Right lung (tissue), 10 donors: ENCODE measurements at places on chromosomes 11 and 22. TPM values are rescaled to one million over a fixed set of nuclear protein-coding genes. Genes with fewer than 3 reads are reported as not detected.

DNA sequence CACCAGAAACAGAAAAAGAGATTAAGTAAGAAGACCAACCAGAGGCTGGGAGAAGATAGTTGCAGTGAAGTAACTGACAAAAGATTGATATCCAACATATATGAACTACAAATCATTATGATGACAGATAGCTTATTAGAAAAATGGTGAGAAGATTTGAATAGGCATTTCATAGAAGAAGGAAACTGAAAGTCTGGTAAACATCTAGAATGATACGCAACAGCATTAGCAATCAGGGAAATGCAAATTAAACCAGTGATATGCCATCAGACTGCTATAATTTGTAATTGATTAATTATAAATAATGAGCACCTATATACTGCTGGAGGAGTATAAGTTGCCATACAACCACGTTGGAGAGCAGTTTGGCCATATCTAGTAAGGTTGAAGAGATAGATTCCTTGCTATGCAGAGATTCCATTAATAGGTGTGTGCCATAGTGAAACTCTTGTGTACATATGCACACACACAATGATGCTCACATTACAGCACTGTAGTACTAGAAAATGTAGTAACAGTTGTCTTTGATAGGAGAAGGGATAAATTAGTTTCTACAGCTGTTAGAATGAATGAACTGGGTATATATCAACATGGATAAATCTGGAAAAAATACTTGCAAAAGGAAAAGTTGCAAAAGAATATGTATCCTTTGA lies 20.5 kb downstream of the RNF169 start:
- no peak for DNase-seq

- DNase-seq: no peak
Observed at GRCh38 chr11:70474710-70475109, 76.4 kb downstream of the CTTN start.

DNA sequence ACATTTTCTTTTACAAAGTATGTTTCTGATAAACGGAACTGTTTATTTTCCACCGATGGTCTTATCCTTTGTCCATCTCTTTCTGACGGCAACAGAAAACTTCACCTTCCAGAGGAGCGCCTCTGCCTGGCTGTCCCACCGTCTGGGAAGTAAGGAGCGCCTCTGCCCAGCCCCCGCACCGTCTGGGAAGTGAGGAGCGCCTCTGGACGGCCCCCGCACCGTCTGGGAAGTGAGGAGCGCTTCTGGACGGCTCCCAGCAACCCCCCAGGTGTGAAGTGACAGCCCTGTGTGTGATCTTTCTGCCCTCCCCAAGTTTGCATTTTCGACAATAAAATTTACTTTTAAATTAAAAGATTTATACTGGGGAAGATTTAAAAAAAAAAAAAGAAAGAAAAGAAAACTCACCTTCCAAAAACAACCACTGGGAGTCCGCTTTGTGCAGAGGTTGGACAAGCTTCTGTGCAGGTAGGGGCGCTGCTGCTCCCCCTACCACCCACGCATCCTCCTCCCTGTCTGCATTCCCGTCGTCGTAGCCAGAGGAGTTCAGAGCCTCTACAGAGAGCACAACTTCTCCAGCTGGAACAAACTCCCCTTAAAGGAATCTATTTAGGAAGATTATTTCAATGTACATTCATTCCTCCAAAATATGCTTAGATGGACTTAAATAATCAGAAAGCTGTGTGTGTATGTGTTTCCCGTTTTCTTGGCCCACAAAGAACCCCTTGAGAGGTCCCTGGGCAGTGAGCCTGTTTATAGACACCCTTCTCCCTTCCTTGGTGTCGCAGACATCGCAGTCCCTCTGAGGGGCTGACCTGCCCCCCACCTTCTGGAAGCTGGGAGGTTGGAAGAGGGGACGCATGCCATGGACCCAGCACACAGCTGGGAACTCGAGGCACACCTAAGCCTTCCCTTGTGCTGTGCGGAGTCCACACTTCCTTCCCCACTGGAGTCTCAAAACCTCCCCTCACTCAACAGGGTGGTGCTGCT lies 849 bp upstream of the APOBEC3B start:
- DNase-seq: peak; percentile 9

DNA sequence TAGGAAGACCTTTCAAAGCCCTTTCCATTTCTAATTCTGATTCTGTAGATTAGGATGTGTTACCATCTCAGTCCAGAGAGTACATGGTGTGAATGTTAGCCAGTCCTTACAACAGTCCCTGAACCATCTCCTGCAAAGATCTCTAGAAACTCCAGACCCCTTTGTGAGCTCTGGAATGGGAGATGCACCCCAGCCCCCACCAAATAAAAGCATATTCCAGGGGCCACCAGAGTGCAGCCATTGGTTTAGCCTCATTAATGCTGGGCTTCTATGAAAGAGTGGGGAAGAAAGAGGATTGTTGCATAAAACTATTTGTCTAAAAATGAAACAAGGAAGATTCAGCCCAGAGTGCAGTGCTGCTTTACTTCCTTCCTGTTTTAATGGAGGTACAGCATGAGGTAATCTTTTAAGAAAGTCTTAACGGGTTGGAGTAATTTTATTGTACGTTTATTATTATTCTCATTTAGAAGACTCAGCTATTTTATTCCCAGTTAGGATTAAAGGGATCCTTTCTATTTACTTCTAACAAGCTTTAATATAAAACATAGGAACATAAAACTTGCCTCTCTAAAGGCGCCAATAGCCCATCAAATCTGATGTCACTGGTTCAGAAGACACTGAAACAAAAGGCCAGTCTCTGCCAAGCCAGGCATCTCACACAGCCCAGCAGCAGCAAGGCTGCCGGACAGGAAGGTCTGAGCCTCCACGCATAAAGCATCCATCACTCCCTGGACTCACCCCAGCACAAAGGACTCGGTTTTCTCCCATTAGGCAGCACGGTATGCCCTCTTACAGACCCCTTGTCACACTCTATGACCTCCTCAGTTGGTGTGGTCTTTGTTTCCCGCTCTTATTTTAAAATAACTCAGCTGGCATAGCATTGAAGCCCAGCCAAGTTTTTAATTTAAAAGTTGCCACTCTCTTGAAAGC lies 203.9 kb upstream of the BLID start:
- no peak for DNase-seq

- no peak for DNase-seq
Observed at GRCh38 chr11:44179173-44179572, 83.7 kb downstream of the EXT2 start.

GRCh38 chr11:36212564-36213392 lies 76.4 kb downstream of the COMMD9 start:
- DNase-seq: no peak

DNA sequence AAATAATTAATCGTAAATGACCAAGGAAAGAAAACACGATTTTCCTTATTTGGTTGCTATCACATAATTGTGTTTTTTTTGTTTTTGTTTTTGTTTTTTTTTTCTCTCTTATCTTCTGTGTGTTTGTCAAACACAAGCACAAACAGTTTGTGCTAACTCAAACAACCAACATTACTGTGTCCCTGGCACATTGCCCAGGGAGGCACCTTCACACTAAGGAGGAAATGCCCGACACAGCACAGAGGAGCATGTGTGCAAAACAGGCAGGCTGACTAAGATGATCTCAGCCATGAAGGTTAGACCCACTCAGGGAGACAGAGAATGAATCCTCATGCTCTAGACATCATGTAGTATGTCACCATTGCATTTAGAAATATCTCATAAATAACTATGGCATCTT lies 130.1 kb downstream of the SOX6 start:
- DNase-seq: no peak

- no peak for DNase-seq
Observed at GRCh38 chr22:34669001-34669400, 397.0 kb upstream of the ISX start.

- no peak for DNase-seq
Observed at GRCh38 chr11:69892986-69893555, 73.9 kb upstream of the FGF3 start.

GRCh38 chr11:4514196-4514595 lies 30.8 kb upstream of the OR52M1 start:
- DNase-seq: no peak

GRCh38 chr11:124798991-124799347 lies 1.2 kb downstream of the MSANTD2 start:
- DNase-seq: peak; percentile 13

- no peak for DNase-seq
Observed at GRCh38 chr22:23912293-23912903, 18.2 kb downstream of the MIF start.

GRCh38 chr11:14223636-14224288 lies 135.2 kb downstream of the RRAS2 start:
- DNase-seq: peak; percentile 10

- no peak for DNase-seq
Observed at GRCh38 chr22:32119568-32120235, 39.4 kb downstream of the C22orf42 start.

DNA sequence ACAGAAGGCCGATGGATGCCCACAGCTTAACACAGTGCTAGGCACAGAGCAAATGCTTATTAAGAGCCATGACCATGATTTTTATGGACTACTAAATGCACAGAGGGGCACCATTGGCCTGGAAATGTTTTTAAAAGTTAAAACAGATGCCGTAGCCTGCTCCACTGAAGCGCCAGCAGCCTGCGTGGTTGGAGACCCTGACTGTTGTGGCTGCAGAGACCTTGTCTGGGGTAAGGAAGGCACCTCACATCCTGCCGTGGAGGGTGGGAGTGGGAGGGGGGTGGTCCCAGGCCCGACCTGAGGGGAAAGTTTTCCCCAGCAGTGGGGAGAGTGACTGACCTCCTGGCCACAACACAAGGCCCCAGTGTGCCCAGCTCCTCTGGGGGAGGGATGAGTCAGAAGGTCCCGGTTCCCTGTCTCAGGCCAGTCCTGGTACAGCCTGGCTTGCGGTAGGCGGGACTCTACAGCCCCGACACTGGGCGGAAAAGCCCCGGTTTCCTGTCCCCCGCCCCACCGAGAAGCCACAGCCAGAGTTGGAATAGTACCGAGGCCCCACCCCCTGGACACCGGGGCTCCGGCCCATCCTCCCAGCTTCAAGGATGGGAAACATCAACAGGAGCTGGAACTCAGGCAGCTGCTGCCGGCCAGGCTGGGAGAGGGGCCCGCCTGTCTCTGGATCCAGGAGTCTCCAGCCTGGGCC lies 7.0 kb downstream of the CHST1 start:
- DNase-seq: peak; percentile 47

DNA sequence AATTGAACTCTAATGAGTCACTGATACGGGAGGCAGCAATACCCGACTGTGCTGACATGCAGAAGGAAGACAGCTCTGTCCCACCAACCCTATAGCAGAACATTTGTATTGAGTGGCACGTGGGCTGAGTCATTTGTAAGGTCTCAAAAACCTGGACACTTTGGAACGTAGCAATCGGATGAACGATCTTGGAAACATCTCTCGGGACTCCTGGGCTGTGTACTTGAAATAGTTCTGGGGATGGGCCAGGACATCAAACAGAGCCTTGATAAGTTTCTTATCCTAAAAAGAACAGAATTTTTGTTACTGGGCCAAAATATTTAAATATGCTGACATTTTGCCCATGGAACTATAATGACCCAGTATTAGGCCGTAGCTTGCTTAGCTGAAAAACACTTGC lies 17.1 kb upstream of the NRIP3 start:
- no peak for DNase-seq

DNA sequence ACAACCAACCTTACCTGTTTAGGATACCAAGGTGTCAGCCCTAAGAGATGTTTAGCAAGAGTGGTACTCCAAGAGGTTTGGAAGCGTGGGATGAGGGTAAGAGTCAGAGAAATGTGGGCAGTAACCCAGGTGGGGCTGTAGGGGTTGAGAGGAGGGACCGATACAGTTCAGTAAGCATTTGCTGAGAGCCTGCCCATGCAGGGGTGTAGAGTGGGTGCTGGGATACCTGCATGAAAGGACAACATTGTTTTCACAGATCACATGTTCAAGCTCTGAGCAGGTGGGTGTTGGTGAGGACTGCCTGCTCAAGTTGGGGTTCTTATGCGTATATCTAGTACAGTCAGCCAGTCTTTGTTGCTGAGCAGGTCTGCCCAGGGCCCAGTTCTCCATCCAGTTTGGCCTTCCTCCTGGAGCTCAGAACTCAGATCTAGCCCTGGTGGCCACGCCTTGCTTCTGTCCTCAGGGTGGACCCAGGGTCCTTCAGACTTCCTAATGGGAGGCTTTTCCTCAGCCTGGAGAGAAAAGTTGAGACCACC lies 14.8 kb downstream of the PPFIBP2 start:
- no peak for DNase-seq

DNA sequence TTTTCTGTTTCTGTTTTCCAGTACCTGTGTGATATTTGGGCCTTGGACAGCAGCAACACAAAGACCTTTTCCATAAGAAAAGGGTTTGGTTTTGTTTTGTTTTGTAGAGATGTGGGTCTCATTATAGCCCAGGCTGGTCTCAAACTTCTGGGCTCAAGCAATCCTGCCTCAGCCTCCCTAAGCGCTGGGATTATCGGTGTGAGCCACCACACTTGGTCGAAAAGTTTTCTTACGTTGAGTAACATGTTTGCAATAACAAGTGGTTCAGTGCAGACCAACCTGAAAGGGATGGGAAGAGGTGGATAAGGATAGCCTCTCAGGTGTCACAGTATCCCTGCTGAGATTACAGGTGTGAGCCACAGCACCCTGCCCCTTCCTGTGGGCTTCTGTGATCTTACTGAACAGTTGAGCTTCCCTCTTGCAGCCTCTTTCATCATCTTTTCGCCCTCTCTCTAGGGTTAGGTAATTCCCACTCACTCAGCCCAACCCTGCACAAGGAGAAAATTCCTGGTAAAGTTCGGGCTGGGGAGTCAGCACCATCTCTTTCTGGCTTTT lies 3.5 kb upstream of the MRPL48 start:
- no peak for DNase-seq

- DNase-seq: no peak
Observed at GRCh38 chr11:43399983-43400630, 41.4 kb downstream of the TTC17 start.

DNA sequence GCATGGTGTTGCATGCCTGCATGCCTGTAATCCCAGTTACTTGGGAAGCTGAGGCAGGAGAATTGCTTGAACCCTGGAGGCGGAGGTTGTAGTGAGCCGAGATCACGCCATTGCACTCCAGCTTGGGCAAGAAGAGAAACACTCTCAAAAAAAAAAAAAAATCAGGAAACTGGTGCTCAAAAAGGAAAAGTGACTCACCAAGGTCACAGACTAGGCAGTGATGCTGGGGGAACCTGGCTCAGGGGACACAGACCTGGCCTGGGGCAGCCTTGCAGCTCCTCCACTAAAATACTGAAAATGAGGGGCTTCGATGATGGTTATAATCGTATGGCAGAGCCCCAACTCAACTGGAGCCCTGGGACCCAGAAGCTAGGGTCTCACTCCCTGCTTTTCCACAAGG lies 8.1 kb upstream of the SLC35E4 start:
- no peak for DNase-seq

GRCh38 chr11:38300570-38300969 lies 1702.5 kb upstream of the RAG2 start:
- no peak for DNase-seq

- no peak for DNase-seq
Observed at GRCh38 chr11:124315052-124315451, 1.3 kb upstream of the OR8D1 start.

Gene FOLH1
- 23.8 TPM for polyA plus RNA-seq

Gene OR52A1
- polyA plus RNA-seq: not detected

Gene SULT4A1
- polyA plus RNA-seq: 1.5 TPM

Gene BAIAP2L2
- polyA plus RNA-seq: 0.98 TPM

Gene TMEM258
- 171 TPM for polyA plus RNA-seq

Gene COPB1
- polyA plus RNA-seq: 143 TPM

Gene RGL4
- 4.3 TPM for polyA plus RNA-seq

Gene NLRP10
- polyA plus RNA-seq: 0.21 TPM

Gene FLRT1
- polyA plus RNA-seq: 3.5 TPM

Gene LIMK2
- 45.0 TPM for polyA plus RNA-seq

Gene GP1BB
- 5.5 TPM for polyA plus RNA-seq

Gene OR5A1
- 0.03 TPM for polyA plus RNA-seq

Gene DNHD1
- 16.3 TPM for polyA plus RNA-seq

Gene DERL3
- polyA plus RNA-seq: 5.3 TPM

Gene CEND1
- polyA plus RNA-seq: 0.24 TPM
